Activated CD8-positive, alpha-beta T cell treated with anti-CD3 and anti-CD28 coated beads for 36 hours (primary cell): ENCODE measurements at places on chromosomes 5 and 9. TPM values are rescaled to one million over a fixed set of nuclear protein-coding genes. Genes with fewer than 3 reads are reported as not detected.

- no peaks in the 10 kb centered on the region for H3K36me3 ChIP-seq
- no peak overlapping the region for H3K27ac ChIP-seq
- DNase-seq: no peak
- H3K4me3 ChIP-seq: peak overlapping the region; percentile 19
- H3K4me1 ChIP-seq: peaks cover 20% of the 10 kb centered on the region
These were observed 234.4 kb downstream of the MAST4 start for GRCh38 chr5:66830636-66831035.

The NDST1 gene
- total RNA-seq: 2.9 TPM

The MAPK9 gene
- 31.8 TPM for total RNA-seq

The CFAP77 gene
- total RNA-seq: not detected

GRCh38 chr9:16368237-16369087 is 502.0 kb downstream of the BNC2 start:
- H3K27me3 ChIP-seq: no peaks in the 10 kb centered on the region
- no peak overlapping the region for H3K27ac ChIP-seq
- DNase-seq: no peak
- no peak overlapping the region for H3K4me3 ChIP-seq
- H3K36me3 ChIP-seq: no peaks in the 10 kb centered on the region
- H3K4me1 ChIP-seq: no peaks in the 10 kb centered on the region

DNA sequence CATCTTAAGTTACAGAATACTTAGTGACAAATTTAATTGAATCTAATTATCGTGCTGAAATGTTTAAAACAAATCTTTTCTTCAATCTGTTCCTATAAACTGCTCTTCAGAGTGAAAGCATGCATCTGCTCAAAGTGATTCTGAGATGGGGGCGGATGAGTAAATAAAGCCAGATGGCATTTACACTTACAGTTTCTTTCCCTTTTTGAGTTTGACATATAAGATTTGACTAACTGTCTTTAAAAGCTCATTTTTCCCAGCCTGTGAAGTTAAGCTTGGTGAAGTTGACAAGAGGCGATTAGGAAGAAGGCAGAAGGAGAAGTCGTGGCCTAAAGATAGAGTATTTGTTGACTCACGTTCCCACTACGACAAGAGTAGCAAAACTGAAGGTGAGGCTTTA is 137.4 kb downstream of the LPAR1 start:
- no peaks in the 10 kb centered on the region for H3K36me3 ChIP-seq
- no peaks in the 10 kb centered on the region for H3K4me1 ChIP-seq
- H3K4me3 ChIP-seq: no peak overlapping the region
- H3K27ac ChIP-seq: no peak overlapping the region

The ENTR1 gene
- 66.8 TPM for total RNA-seq

DNA sequence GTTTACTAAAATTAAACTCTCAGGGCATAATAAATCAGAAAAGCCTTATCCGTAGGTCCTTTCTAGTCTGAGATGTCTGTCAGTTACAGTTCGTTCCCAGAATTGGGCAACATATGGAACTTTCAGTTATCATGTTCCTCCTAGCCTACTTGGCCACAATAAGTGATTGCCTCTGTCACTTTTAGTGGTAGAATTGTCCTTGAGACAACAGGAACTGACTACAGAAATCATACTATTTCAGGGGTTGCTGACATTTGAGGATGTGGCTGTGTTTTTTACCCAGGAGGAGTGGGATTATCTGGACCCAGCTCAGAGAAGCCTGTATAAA is 956 bp downstream of the ZNF189 start:
- no peak for DNase-seq
- H3K4me3 ChIP-seq: peak overlapping the region; percentile 99

The PHF24 gene
- not detected for total RNA-seq

The BARX1 gene
- 6.6 TPM for total RNA-seq

- peaks cover 20% of the 10 kb centered on the region for H3K4me1 ChIP-seq
- no peak for DNase-seq
- H3K4me3 ChIP-seq: peak overlapping the region; percentile 26
- H3K36me3 ChIP-seq: peaks cover 2% of the 10 kb centered on the region
These were observed 12.0 kb downstream of the PBX3 start for GRCh38 chr9:125758986-125759763.

The FAM153A gene
- total RNA-seq: 56.9 TPM

DNA sequence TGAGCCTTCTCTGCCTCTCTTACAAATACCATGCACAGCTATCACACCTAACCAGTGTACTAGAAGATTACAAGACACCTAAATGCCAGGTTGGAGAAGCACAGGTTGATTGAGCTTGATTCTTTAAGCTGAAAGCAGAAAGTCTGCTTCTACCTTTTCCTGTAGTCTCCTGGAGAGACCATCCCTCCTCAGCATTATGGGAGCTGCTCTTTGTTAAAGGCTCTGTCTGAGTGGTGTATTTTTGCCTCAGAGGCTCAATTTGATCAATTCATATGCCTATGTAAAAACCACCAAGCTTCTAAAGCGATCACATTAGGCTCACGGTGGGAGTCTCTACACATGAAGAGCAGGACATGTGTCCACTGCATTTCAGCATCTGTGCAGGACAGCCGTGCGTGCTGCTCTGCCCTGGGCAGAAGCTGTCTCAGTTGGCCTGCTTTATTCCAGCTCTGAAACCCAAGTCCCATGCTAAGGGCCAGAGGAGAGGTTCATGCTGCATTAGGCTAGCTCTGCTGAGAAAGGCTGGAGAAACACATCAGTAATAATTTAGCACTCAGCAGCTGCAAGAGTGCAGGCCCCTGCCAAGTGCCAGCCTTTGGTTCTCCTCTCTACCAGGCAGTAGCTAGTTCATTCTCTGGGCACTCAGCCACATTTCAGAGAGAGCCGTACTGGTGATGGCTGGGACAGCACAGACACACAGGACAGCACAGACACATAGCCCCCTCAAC is 41.7 kb downstream of the TMEM167A start:
- peaks cover 14% of the 10 kb centered on the region for H3K4me1 ChIP-seq
- no peak overlapping the region for H3K4me3 ChIP-seq
- H3K27me3 ChIP-seq: no peaks in the 10 kb centered on the region

The PTGDS gene
- total RNA-seq: not detected

The FAM170A gene
- total RNA-seq: not detected

DNA sequence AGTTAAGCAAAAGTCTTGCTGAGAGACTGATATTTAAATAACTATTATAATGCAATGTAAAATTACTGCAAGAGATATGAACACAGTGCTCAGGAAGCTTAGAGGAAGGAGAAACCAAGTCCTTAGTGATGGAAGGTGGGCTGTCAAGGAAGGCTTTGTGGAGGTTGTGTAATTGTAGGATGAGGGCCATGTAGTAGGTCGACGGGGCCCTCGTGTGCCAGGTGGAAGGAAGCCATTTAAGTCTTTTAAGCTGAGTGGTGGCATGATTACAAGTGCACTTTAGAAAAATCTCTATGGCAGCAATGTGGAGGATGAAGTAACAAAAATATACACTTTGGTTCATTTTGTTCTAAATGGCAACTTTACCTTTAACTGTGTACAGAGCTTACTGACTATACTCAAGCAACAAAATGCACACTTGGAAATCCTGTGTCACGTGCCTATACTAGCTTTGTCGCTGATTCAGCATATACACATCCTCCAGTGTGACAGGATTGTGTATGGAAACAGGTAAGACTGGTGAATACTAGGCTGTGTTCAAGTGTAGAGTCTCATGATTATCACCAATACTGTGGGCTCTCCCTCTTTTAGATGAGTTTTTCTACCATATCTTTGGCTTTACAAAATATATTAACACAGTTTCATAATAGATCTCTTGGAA is 78.6 kb downstream of the TMC1 start:
- H3K4me3 ChIP-seq: no peak overlapping the region
- DNase-seq: no peak
- no peak overlapping the region for H3K27ac ChIP-seq
- peaks cover 4% of the 10 kb centered on the region for H3K4me1 ChIP-seq
- H3K27me3 ChIP-seq: peaks cover 2% of the 10 kb centered on the region

DNA sequence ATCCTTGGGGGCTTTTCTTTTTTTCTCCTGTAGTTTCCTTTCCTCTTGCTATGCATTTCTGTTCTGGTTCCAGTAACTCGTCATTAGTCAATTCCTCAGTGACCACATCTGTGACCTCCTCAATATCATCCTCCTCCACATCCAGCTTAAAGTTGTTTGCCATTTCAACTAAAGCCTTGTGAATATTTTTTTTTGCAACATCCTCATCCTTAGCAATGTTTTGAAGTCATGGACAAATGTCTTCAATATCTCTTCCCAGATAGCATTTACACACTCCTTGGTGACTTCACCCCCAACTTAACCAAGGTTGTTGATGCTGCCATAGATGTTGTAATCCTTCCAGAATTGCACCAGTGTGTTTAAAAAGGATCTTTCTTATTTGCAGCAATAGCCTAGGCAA is 14.7 kb upstream of the ADRB2 start:
- H3K36me3 ChIP-seq: no peaks in the 10 kb centered on the region
- H3K4me3 ChIP-seq: no peak overlapping the region
- H3K27ac ChIP-seq: no peak overlapping the region
- no peak for DNase-seq
- H3K27me3 ChIP-seq: no peaks in the 10 kb centered on the region

GRCh38 chr9:27428551-27428950 is 95.5 kb upstream of the IFNK start:
- H3K27me3 ChIP-seq: peaks cover 1% of the 10 kb centered on the region
- no peak overlapping the region for H3K27ac ChIP-seq
- no peaks in the 10 kb centered on the region for H3K36me3 ChIP-seq
- H3K4me3 ChIP-seq: no peak overlapping the region
- peaks cover 6% of the 10 kb centered on the region for H3K4me1 ChIP-seq

DNA sequence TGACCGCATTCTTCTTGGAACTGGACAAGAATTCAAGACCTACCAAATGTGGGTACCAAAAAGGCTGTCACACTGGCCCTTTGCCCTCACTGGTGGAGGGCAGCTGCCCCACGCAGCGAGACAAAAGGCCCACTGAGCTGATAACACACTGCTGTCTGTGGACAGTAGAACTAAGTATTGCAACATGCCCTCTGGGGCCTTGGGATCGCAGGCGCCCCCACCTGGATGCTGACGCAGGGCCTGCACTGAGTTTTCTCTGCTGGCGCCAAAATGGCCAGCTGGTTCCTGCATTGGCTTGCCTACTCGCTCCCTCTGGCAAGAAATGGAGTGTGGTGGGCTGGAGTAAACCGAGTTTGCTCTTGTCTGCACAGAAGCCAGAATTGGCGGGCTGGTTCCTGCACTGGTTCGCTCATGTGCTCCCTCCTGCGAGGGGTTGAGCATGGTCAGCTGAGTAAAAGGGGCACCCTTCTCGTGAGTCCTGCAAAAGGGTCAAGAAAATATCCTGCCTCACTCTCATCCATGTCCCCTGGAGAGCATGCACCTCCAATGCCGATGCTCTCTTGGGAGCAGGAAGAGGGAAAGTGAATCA is 55.7 kb downstream of the NXNL2 start:
- peak; percentile 28 for DNase-seq
- no peak overlapping the region for H3K4me3 ChIP-seq
- peaks cover 4% of the 10 kb centered on the region for H3K4me1 ChIP-seq
- no peak overlapping the region for H3K27ac ChIP-seq
- H3K27me3 ChIP-seq: peaks cover 7% of the 10 kb centered on the region

GRCh38 chr5:122009436-122009835 is 47.7 kb downstream of the SRFBP1 start:
- peaks cover 19% of the 10 kb centered on the region for H3K36me3 ChIP-seq
- H3K4me3 ChIP-seq: no peak overlapping the region
- peaks cover 40% of the 10 kb centered on the region for H3K4me1 ChIP-seq
- no peak for DNase-seq

The RAB24 gene
- total RNA-seq: 26.6 TPM

The NEUROG1 gene
- total RNA-seq: not detected

The FOXD4L6 gene
- 0.16 TPM for total RNA-seq

GRCh38 chr9:26856413-26857032 is 36.1 kb downstream of the CAAP1 start:
- DNase-seq: peak; percentile 48
- H3K4me3 ChIP-seq: no peak overlapping the region
- H3K36me3 ChIP-seq: peaks cover 20% of the 10 kb centered on the region

- H3K27me3 ChIP-seq: no peaks in the 10 kb centered on the region
- H3K27ac ChIP-seq: no peak overlapping the region
- H3K4me1 ChIP-seq: no peaks in the 10 kb centered on the region
- no peak for DNase-seq
- H3K4me3 ChIP-seq: no peak overlapping the region
These were observed 70.3 kb downstream of the ENC1 start for GRCh38 chr5:74570250-74570649.

DNA sequence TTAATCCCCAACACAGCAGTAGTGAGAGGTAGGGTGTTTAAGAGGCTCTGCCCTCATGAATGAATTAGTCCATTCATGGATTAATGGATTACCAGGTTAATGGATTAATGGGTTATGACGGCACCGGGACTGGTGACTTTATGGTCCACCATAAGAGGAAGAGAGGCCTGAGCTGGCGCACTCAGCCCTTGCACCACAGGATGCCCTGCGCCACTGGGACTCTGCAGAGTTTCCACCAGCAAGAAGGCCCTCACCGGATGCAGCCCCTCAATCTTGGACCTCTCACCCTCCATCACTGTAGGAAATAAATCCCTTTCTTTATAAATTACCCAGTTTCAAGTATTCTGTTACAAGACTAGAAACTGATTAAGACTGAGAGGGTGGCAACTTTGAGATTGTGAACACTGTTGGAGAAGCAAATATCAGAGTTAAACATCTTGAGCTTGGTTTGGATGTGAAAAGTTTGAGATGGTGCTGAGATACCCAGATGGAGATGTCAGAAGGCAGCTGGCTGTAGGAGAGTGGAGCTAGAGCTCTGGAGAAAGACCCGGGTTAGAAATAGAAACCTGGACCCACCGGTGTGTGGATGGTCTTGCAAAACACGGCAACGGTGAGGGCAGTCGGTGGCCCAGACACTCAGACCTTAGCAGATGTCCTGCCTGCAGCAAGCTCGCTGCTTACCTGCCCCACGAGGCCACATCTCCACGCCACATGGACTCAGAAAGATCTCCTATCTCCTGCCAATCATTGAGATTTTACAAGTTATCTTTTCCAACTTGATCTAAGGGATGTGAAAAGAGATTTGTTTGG is 98.8 kb downstream of the HSD17B3 start:
- H3K27ac ChIP-seq: no peak overlapping the region
- no peaks in the 10 kb centered on the region for H3K36me3 ChIP-seq
- peaks cover 4% of the 10 kb centered on the region for H3K27me3 ChIP-seq
- no peak overlapping the region for H3K4me3 ChIP-seq
- peaks cover 5% of the 10 kb centered on the region for H3K4me1 ChIP-seq

GRCh38 chr5:430214-430925 is 12.6 kb upstream of the EXOC3 start:
- no peak overlapping the region for H3K27ac ChIP-seq
- H3K4me3 ChIP-seq: no peak overlapping the region

DNA sequence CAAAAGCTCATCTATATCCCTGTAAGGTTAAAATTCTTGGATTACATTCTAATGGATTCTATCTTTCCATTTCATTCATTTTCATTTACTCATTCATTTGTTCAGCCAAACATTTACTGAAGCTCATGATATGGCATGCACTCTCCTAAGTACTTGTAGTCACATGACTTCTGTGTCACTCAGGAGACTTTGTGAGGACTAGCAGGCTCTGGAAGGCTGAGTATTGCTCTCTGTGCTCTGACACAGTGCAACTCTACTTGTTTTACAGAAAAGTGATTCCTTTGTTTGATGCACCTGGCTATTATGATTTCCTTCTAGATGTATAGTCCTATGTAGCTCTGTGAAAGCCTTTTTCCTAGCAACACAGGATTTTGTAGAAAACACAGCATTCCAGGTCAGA is 53.0 kb downstream of the YIPF5 start:
- H3K4me3 ChIP-seq: no peak overlapping the region
- H3K36me3 ChIP-seq: no peaks in the 10 kb centered on the region
- DNase-seq: no peak
- H3K27ac ChIP-seq: no peak overlapping the region
- peaks cover 3% of the 10 kb centered on the region for H3K27me3 ChIP-seq

The ZFP2 gene
- total RNA-seq: 0.36 TPM

GRCh38 chr9:86350006-86350760 is 4.0 kb downstream of the TUT7 start:
- peak overlapping the region; percentile 59 for H3K27ac ChIP-seq
- H3K4me3 ChIP-seq: peak overlapping the region; percentile 62
- peaks cover 60% of the 10 kb centered on the region for H3K4me1 ChIP-seq
- no peak for DNase-seq
